ENCODE measurements at places on chromosomes 7 and 10. TPM values are rescaled to one million over a fixed set of nuclear protein-coding genes. Genes with fewer than 3 reads are reported as not detected.

Gene GPR15LG
- total RNA-seq: not detected

Gene CNPY1
- not detected for total RNA-seq

Gene SPDYE1
- 0.10 TPM for total RNA-seq

Gene SUN3
- not detected for total RNA-seq

Gene OR6V1
- not detected for total RNA-seq

Gene TRIL
- total RNA-seq: not detected

Gene PHYHIPL
- total RNA-seq: not detected

Gene PDLIM1
- total RNA-seq: 126 TPM

Gene CLDN4
- total RNA-seq: not detected

Gene LRRC4
- 1.2 TPM for total RNA-seq

Gene ACSM6
- not detected for total RNA-seq

Gene SH3PXD2A
- 33.5 TPM for total RNA-seq

Gene LRIT1
- not detected for total RNA-seq

Gene COL13A1
- not detected for total RNA-seq

Gene SLC26A5
- not detected for total RNA-seq

Gene PTPRZ1
- total RNA-seq: not detected

Gene BMPR1A
- total RNA-seq: 15.9 TPM

Gene TET1
- total RNA-seq: 1.4 TPM
